ENCODE measurements at places on chromosomes 5 and 9.

- no peak for DNase-seq
Measured at GRCh38 chr5:114249823-114250222, 112.0 kb upstream of the KCNN2 start.

DNA sequence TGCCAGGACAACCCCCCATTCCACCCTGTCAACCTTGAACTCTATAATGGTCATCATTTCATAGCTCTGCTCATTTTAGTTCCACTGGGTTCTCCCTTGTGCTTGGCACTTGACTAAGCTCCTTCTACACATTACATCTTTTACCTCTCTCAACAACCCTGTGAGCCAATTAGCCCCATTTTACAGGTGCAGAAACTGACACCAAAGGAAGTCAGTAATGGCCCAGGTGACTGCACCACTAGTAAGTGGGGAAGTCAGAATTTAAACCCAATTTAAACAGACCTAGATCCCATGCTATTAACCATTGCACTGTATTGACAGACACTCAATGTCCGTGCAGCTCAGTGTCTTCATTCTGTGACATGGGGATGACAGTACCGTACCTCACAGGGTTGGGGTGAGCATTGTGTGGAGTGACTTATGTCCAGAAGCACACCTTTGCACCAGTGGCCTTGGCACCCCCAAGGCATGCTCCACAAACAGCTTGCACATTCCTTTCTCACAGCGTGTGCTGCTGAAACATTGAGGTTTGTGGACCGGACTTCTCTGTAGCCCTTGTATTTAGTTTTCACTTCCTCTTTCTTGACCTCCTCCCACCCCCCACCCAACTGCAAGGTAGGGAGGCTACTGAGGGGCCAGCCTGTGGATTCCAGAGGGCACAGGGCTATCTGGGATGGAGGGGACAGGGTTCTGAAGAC, 23.1 kb downstream of the IRF1 start:
- DNase-seq = no peak

GRCh38 chr9:129258124-129258822, 80.2 kb upstream of the IER5L start:
- no peak for DNase-seq

DNA sequence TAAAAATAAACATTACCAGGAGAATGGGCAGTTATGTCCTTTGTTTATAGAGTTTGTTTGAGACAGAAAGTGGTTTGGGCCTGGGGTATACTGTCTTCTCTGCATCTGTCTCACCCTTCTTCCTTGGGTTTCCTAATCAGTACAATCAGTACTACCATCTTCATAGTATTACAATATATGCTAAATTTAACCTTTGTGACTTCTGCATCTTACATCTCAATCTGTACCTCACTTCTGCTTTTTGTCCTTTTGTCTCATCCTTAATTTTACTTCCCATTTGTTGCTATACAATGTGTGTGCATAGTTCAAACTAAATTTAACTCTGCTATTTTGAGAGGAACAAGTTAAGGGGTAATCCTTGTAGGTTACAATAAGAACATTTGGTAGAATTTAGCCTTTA, 19.6 kb downstream of the FBXO38 start:
- DNase-seq = no peak
